Stimulated activated CD8-positive, alpha-beta memory T cell treated with anti-CD3 and anti-CD28 coated beads, Interleukin-15, amount 100 ng/mL, for 48 hours (primary cell): ENCODE measurements at places on chromosomes 11 and 22.

- no peak for DNase-seq
These were observed 77.2 kb downstream of the MYEOV start for GRCh38 chr11:69370984-69371709.

DNA sequence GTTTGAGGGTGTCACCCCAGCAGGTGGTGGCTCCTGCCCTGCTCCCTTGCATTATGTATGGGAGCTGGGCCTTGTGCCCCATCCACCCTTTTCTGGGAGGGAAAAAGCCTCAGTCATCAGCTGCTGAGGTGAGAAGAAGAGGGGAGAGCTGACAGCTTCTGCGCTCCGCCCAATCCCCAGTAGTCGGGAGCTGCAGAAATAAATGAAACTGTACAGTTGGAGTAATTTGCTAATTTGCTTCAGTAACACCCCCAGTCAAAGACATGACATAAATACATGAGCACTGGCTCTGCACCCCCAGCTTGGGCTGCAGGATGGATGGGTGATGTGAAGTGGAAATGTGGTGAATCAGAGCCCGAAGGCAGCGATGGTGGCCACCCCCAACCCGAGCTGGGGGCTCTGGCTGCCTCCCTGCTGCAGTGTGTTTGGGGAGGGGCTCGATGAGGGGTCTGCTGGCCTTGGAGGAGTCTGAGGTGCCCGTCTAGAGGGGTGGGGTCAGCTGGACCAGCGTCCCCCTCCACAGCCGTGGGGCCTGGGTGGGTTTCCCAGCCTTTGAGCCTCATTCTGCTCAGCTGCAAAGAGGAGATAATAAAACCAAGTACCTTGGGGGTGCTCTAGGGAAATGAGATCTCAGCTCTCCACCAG is 59.2 kb downstream of the MPPED1 start:
- DNase-seq: no peak

DNA sequence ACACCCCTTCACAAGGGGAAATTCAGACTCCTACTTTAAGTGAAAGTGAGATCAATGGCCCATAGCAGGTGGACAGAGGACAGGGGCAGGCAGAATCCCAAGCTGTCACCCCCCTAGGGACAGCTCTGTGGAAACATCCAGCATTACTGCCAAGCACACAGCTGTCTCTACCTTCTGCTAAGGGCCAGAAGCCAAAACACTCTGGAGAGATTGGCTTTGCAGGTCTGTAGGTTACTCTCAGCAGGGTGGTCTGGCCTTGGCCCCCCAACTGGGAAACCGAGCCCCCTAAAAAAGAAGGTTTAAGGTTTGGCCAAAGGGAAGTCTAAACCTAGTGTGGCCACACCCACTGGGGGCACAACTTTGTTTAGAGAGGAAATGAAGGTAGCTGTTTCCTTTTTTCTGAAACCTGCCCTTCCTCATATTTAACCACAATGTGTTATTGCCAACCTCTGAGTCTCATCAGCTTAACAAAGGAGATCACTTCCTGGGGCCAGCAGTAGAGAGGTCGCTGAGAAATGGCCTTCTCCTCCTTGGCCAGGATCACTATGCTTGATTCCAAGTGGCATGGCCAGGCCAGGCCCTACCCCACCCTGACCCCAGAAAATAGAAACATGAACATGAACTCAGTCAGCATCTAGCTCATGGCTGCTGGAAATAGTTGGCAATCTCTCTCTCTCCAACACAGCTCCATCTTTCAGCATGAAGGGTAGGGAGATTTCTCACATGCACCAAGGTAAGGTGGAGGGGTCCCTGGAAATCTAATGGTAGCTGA is 25.9 kb upstream of the SCARF2 start:
- DNase-seq: no peak

GRCh38 chr11:128616161-128616560 is 28.8 kb upstream of the ETS1 start:
- no peak for DNase-seq

DNA sequence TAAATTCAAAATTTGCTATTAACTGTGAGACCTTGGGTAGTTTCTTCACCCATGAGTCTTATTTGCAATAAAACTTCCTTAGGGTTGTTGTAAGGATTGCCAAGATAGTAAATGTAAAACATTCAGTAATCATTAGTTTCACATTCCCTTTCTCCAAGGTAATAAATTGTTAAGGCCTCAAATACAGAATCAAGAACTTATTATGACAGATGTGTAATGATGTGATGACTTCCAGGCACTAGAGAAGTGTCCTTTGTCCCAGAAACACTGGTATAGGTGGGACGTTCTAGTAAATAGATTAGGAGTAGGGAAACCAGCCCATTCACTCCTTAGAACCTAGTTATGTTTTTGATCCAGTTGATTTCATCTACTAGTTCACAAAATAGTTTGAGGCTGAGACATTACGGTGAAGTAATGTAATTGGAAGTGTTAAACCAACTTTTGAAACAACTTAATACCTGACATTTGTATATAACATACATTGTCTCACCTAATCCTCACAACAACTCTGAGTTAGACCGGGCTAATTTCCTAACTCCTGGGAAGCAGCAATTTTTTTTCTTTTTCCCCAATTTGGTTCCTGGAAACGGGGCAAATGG is 25.5 kb downstream of the CTNND1 start:
- no peak for DNase-seq

DNA sequence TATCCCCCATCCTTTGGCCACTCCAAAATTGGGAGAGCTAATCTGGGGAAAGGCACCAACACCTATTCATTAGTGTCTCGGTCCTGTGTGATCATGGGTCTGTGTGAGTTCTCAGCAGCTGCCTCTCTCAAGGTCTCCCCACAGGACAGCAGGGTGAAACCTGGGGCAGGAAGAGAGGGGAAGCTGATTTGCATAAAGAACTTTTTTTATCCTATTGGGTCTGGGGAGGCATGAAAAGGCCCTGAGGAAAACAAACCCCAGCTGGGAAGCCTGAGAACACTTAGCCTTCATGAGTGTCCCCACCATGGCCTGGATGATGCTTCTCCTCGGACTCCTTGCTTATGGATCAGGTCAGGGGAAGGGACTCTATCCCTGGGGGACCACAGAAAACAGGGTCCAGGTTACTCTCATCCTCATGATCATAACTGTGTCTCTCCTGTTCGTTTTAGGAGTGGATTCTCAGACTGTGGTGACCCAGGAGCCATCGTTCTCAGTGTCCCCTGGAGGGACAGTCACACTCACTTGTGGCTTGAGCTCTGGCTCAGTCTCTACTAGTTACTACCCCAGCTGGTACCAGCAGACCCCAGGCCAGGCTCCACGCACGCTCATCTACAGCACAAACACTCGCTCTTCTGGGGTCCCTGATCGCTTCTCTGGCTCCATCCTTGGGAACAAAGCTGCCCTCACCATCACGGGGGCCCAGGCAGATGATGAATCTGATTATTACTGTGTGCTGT is 116.0 kb upstream of the TOP3B start:
- no peak for DNase-seq

- DNase-seq: no peak
These were observed 282.5 kb downstream of the ETS1 start for GRCh38 chr11:128304666-128305485.

- no peak for DNase-seq
These were observed 43.2 kb downstream of the NAT10 start for GRCh38 chr11:34148504-34149165.

- no peak for DNase-seq
These were observed 3.5 kb upstream of the HTR3B start for GRCh38 chr11:113901141-113901540.

DNA sequence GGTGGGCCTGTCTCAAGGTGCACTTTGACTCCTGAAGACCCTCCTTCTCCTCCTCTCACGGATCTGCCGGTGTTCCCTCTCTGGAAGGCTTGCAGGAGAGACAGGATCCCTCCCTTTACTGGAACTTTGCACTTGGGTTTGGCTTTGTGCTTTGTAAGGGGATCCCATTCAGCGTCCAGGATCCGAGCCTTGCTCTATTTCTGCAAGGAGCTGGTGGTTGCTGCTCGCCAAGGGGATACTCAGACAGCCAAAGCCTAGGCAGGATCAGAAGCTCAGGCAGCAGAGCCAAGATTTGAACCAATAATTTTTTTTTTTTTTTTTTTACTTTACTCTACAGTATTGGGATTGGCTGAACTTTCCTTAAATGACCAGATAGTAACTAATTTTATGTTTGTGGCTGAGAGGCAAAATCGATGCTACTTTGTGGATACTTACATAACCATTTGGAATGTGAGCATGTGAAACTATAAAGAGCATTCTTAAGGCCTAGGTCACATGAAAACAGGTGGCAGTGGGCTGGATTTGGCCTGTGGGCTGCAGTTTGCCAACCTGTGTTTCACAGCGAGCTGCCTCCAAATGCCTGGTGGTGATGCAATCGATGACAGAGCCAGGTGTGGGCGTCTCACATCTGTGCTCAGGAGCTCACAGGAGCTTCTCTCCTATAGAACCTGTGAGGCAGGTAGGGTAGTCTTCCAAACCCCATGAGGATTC is 25.2 kb downstream of the BCR start:
- no peak for DNase-seq

- DNase-seq: no peak
These were observed 9.1 kb downstream of the AP5B1 start for GRCh38 chr11:65771589-65772112.

DNA sequence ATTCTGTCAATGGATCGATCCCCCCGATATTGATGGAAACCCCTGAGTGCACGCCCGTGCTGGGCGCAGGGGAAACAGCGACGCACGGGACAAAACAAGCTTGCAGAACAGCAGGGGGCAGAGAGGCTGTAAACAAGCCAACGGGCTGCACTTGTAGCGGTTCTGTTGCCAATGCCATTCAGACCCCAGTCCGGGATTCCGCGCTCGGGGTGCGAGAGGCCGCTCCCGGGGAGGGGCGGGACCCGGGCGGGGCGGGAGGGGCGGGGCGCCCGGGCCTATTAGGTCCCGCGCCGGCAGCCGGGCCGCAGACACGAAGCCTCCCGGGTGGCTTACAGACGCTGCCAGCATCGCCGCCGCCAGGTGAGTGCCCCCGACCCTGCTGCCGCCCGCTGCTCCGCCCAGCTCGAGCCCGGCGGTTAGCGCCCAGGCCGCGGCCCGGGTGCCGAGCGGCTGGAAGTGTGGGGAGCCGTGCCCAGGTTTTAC is at the start of gene BIK:
Gene BIK, plus strand, starts transcription at position 307 of the 483 bp plus-strand sequence. CDS start 13,273 bp downstream, outside the sequence.
- peak; percentile 19 for DNase-seq

- no peak for DNase-seq
These were observed 967 bp upstream of the GALNT18 start for GRCh38 chr11:11622772-11623171.

- DNase-seq: no peak
These were observed 104.5 kb upstream of the OPCML start for GRCh38 chr11:133636711-133637355.

DNA sequence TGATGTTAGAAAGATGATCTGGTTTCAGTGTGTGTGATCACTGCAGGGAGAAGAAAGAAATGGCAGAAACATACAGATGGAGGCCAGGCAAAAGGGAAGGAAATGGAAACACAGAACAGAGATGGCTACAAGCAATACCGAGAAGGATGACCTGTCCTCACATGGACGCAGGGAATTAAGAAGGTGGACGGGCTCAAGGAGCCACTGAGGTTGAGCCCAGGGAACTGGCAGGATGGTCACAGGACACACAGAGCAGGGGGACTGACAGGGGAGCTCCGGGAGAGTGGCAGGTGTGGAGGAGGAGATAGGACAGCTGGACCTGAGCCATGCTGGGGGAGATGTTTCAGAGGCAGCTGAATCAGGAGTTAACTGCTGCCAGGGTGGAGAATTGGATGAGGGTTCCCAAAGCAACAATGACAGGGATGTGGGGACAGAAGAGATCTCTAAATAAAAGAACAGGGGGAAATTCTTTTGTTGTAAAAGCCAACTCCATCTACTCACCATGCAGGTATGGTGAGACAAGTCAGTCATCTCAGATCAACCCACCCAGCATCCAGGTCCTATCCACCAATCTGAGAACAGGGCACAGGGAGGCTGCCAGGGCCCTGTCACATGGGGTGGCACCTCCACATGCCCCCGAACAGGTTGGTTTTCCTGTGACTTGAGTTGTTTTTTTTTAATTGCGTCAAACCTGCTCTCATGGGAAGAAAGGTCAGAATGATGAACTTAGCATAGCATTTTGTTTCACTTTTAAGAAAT is 26.3 kb downstream of the KLHL22 start:
- no peak for DNase-seq

DNA sequence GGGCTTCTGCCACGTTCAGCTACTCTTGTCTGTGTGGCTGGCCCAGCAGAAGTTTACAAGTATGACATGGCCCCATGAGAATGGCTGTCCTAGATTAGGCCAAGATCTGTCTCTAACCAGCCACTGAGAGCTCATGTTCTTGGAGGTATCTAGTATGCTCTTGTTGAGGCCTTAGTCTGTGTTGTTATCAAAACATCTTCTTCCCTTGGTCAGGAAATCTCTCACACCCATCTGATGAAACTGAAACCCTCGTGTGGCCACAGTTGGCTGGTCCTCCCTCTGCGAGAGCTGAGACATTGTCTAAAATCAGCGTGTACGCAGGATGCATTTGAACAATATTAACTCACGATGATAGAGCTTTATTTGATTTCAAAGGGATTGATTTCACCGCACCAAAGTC is 109.0 kb upstream of the NNMT start:
- DNase-seq: no peak

- no peak for DNase-seq
These were observed 41.0 kb downstream of the CELF1 start for GRCh38 chr11:47511917-47512316.

DNA sequence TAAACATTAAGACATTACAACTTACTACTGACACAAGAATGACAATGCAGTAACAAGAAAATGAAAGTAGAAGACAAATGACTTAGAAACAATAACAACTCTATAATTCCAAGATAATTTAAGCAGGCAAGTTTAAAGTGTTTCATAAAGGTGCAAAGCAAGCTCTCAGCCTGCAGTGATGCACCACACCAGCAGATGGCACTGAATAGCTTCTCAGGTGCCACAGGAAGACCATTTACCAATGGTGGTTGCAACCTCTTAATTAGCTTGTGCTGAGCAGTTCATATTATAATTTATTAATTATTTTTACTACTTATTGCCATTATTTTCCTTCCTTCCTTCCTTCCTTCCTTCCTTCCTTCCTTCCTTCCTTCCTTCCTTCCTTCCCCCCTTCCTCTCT is 60.6 kb downstream of the NXPE2 start:
- DNase-seq: peak; percentile 6

- DNase-seq: no peak
These were observed 73.7 kb downstream of the DGCR2 start for GRCh38 chr22:19048531-19048930.

DNA sequence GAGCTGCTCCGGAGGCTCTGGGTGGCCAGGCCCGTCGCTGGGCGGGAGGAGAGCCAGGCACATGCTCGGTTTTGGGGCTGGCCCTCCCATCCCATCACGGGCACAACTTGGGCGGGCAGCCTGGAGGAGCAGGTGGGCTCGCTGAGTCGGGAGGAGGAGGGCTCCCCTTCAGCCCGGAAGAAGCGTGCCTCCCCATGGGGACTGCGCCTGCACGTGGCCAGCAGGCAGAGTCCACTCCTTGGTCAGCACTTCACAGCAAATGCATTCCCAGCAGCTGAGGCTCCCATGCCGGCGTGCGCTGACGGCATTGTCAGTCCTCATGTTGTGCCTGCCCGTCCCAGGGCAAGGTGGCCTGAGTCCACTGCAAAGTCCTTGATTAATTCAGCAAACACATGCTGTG is 1281.7 kb downstream of the BRD1 start:
- DNase-seq: no peak

GRCh38 chr22:44701187-44701790 is 715 bp upstream of the PRR5 start:
- no peak for DNase-seq
